ENCODE measurements at places on chromosomes 16 and 17. TPM values are rescaled to one million over a fixed set of nuclear protein-coding genes. Genes with fewer than 3 reads are reported as not detected.

- peak within 1 kb of the TSS; percentile 25 for H3K4me3 ChIP-seq
- peak; percentile 43 for DNase-seq
- H3K27ac ChIP-seq, result no peak within 1 kb of the TSS
- H3K36me3 ChIP-seq, result no peaks in the 10 kb centered on the region
- peaks cover 7% of the 10 kb centered on the region for H3K4me1 ChIP-seq
- no peaks in the 10 kb centered on the region for H3K27me3 ChIP-seq
Observed at GRCh38 chr17:16353317-16354174, at the start of gene CENPV. CENPV (minus strand) TSS chr17:16353469; CDS start chr17:16353436, 33 bp downstream.

The KRT28 gene
- total RNA-seq, result not detected

- H3K36me3 ChIP-seq, result no peaks in the 10 kb centered on the region
- DNase-seq, result no peak
- no peak overlapping the region for H3K27ac ChIP-seq
- H3K4me1 ChIP-seq, result no peaks in the 10 kb centered on the region
- H3K4me3 ChIP-seq, result no peak overlapping the region
Observed at GRCh38 chr16:54957403-54958166, 26.9 kb downstream of the IRX5 start.

DNA sequence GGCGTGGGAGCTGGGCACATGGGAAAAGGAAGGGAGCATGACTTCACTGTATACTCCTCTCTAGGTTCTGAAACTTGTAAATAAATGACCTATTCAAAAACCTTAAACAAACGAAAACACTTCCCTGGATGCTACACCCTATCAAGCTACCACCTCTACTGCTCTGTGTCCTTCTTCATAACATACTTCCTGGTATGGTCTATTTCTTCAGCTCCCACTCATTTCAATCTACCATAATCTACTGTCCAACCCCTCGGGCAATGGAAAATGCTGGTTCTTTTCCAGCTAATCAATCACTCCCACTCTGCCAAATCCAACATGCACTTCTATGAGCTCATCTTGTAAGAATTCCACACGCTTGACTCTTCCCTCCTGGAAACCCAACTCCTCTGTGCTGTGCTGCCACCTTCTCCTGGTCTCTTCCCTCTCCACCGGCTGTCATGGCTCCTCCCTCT lies 42.4 kb downstream of the AMFR start:
- no peak for DNase-seq
- peaks cover 32% of the 10 kb centered on the region for H3K36me3 ChIP-seq
- H3K27ac ChIP-seq, result no peak overlapping the region
- H3K27me3 ChIP-seq, result no peaks in the 10 kb centered on the region

The CACNA1G gene
- total RNA-seq, result 3.3 TPM

GRCh38 chr16:79283578-79283977 lies 317.0 kb downstream of the MAF start:
- no peak for DNase-seq
- H3K27me3 ChIP-seq, result no peaks in the 10 kb centered on the region
- no peak overlapping the region for H3K4me3 ChIP-seq
- no peak overlapping the region for H3K27ac ChIP-seq
- peaks cover 15% of the 10 kb centered on the region for H3K4me1 ChIP-seq

DNA sequence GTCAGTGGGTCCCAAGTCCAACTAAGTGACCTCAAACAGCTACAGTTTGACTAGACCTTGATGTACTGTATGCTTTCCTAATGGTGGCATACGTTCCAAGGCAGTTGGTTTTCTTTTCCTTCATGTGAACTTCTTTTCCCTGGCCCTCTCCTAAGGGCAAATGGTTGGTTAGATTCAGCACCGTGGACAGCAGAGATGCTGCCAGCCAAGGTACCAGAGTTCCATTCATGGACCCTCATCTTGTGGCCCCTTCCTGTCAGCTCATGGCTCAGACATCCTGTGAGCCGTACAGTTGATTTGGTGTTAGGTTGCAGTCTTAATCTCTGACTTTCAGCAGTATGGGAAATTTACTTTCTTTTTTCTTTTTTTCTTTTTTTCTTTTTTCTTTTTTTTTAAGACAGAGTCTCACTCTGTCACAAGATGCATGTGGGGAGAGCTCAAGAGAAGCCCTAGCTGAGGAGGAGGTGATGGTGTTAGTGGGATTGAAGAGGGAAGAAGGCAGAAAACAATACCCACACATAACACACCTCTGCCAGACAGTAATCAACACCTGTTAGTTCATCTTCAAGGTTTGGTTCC lies 122.4 kb downstream of the USP31 start:
- H3K4me3 ChIP-seq, result no peak overlapping the region
- no peaks in the 10 kb centered on the region for H3K36me3 ChIP-seq
- H3K4me1 ChIP-seq, result no peaks in the 10 kb centered on the region
- H3K27ac ChIP-seq, result no peak overlapping the region
- H3K27me3 ChIP-seq, result no peaks in the 10 kb centered on the region

GRCh38 chr17:82231562-82232321 lies 2.9 kb downstream of the SLC16A3 start:
- no peaks in the 10 kb centered on the region for H3K36me3 ChIP-seq
- peak overlapping the region; percentile 82 for H3K27ac ChIP-seq
- no peaks in the 10 kb centered on the region for H3K27me3 ChIP-seq
- DNase-seq, result peak; percentile 59
- H3K4me1 ChIP-seq, result peaks cover 83% of the 10 kb centered on the region
